ENCODE measurements at places on chromosomes 3 and 15.

GRCh38 chr3:149273096-149273751 is 51.6 kb upstream of the CP start:
- DNase-seq = peak; percentile 64

DNA sequence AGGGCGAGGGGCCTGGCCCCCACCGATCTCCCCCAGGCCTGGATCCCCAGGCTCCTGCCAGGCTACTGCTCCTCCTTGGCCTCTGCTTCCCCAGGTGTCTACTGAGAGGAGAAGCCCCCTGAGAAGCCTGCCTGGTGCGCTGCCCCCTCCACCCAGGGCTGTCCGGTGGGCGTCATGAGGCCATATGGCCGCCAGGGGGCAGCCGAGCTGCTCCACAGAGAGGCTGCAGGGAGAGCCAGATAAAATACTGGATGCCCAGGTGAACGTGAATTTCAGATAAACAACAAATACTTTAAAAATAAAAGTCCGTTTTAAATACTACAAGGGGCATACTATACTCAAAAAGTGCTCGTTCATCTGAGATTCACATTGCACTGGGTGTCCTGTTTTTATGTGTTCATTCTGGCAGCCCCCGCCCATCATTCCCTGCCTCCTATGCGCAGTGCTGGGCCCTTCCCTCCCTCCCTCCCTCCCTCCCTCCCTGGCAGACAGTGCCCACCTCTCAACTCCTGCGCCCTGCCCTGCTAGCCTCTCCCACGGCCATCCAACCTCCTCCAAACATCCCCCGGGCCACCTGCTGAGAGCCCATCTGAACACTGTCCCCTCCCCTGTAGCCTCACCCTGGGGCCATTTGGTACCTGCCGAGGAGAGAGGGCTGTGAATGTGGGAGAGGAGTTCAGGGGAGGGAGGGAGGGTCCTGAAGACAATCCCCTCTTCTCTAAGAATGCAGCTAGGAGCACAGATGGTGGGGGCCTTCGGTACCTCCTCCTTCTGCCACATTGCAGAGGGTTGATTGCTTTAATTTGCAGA is 29.6 kb downstream of the PSTPIP1 start:
- DNase-seq = peak; percentile 90

DNA sequence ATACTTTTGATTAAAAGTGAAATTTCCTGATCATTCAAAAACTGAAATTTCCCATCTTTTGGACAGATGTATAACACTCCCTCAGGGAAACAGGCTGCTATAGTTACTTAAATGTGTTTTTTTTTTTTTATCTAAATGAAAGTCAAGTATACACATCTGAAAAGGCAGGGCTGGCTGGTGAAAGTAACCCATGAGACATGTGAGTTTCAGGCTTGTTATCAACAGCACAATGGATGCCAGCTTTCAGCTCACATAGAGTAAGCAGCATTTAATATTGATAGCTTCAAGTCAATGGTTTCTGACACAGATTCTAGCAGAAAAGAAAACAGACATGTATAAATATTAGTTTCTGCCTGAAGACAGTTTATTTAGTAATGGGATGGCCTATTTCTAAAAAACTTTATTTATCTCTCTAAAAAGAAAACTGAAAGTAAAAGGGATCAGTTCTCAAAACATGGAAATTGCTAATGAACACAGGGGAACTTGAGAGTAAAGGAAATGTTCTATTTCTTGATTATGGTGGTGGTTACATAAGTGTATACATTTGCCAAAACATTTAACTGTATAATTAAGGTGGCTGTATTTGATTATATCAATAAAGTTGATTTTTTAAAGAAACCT is 89.7 kb upstream of the CMC1 start:
- no peak for DNase-seq

DNA sequence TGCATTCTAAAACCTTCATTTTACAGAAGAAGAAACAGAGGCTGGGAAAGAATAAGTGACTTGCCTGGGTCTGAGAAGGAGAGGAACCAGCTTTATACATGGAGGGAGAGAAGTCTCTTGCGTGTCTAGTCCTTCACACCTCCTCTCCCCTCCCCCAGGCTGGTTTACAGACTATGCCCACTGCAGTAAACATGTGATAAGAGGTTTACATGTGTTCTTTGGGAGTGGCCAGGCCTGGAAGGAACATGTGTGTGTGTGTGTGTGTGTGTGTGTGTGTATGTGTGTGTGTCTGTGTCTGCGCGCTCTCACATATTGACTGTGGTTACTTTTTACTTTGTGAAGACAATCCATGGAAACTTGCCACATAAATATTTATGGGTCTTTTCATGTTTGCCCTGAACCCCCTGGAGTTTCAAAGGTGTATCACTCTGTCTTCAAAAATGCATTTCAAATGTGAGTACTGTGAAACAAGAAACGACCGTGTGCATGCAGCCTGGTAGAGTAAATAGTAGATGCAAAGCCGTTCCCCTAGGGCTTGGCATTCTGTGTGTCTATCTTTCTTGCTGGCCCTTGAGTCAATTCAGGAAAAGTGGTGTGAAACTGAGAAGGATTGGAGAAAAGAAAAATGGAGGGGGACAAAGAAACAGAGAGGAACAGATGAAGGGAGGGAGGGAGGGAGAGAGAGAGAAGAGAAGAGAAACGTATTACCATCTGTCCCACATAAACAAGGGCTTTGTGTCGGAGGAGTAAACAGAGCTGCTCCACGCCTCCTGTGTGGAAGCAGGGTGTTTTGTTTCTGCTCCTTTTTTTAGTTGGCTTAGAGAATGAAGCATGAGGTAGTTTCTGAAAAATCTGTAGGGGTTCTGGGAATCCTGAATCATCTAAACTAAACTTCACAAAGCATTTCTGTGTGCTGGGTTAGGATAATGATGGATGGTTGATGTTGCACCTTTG is 51.7 kb downstream of the CLDN11 start:
- no peak for DNase-seq

DNA sequence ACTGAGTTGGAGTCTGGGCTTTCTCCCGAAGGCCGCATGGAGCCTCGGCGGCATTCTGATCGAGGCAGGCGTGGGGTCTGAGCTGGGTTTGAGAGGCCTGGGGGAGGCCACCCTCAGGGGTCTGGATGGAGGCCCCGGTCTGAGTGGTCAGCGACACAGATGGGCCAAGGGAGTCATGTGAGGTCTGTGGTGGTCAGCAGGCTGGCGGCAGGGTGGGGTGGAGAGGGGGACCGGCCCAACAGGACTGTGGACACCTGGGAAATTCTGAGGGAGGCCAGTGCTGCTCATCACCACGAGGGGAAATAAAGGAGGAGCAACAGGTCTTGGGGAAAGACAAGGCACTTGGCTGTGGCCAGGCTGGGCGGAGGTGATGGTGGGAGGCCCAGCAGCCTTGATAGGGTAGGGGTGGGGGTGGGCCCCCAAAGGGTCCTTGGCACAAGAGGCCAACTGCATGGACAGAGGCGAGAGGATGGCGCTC is 16.2 kb downstream of the CTSH start:
- DNase-seq = peak; percentile 30

GRCh38 chr3:185371306-185372074 is 8.6 kb downstream of the MAP3K13 start:
- peak; percentile 32 for DNase-seq

- DNase-seq = no peak
These were observed 1.1 kb upstream of the CEMIP start for GRCh38 chr15:80777826-80778620.

GRCh38 chr3:23612296-23612891 is 193.4 kb upstream of the UBE2E1 start:
- DNase-seq = no peak

GRCh38 chr3:85387913-85388505 is 429.2 kb downstream of the CADM2 start:
- DNase-seq = no peak

DNA sequence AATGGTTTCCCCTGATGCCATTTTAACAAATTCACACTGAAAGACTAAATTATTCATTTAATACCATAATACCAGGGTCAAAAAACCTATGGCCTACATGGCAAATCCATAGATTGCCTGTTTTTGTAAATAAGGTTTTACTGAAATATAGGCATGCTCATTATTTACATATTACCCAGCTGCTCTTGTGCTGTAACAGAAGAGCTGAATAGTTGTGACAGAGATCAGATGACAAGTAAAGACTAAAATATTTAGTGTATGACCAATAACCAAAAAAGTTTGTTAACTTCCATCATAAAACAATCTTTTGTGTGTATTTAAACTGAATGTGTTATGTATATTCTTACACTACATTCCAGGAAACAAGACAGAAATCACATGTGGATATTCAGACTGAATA is 60.2 kb downstream of the DENND4A start:
- DNase-seq = no peak

DNA sequence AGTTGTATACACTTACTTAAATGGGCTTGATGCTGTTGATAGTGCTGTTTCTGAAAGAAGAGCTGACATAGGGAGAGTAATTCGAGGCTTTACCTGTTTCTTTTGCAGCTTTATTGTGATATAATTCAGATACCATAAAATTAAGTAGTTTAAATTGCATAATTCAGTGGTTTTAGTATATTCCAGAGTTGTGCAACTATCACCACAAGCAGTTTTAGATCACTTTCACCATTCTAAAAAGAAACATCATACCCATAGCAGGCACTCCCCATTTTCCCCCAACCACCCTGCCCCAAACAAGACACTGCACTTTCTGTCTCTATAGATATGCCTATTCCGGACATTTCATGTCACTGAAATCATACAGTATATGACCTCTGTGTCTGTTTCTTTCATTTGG is 98.5 kb downstream of the MTHFS start:
- DNase-seq = no peak

DNA sequence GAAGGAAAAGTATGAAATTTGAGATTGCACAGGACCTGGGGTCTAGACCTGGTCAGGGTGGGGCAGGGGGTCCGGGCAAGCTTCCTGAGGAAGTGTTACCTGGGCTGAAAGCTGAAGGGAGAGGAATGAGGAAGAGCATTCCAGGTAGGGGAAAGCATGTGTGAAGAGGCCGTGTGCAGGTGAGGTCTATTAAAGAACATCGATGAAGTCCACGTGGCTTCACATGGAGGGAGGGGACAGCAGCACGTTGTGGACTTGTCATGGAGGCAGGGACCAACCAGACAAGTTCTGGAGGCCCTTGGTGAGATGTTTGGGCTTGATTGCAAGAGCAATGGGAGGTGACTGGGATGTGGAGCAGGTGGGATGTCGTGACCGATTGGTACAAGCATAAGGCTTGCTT is 47.1 kb downstream of the IDH2 start:
- no peak for DNase-seq

GRCh38 chr3:79052054-79052681 is 715.6 kb downstream of the ROBO1 start:
- no peak for DNase-seq

- DNase-seq = no peak
These were observed 498.4 kb downstream of the FHIT start for GRCh38 chr3:60752809-60753208.

GRCh38 chr3:171168551-171168950 is 142.0 kb upstream of the SLC2A2 start:
- no peak for DNase-seq

DNA sequence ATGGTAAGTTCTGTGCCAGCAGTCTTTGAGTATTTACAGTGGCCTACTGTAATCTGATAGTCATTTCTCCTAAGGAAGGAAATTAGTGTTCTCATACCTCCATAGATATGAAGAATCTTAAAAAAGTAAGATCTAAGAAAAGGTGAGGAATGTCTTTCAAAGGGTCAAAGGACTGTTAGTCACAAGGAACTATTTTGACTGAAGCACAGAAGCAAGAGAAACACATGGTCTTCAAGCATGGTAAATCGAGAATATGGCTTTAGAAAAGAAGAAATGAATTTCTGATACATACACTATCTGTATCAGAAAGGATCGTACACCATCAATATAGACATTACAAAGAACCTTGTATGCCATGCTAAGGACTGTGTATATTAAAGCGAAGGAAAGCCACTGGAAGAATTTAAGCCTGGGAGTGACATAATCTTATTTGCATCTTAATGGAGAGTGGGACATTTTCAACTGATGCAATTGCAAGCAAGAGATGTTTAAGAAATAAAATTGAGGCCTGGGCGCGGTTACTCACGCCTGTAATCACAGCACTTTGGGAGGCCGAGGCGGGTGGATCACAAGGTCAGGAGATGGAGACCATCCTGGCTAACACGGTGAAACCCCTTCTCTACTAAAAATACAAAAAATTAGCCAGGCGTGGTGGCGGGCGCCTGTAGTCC is 5.5 kb upstream of the ACAP2 start:
- no peak for DNase-seq

DNA sequence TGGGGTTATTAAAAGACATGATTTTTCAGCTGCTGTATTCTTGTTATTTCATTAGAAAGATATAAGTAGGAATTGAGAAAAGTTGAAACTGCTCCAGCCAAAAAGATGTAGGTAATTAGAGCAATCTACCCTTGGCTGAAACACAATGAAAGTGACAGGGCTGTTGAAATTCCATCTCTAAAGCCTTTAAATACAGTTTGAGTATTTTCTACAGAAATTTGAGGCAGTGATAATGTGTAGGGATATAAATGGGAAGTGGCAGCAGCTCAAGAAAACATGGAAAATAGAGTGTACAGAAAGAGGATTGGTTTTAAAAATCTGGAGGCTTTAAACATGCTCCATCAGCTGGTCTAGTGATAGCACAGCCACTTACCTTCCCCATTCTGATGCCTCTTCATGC is 22.8 kb upstream of the UNC13C start:
- DNase-seq = no peak

GRCh38 chr3:123755085-123755484 is 129.0 kb downstream of the MYLK start:
- DNase-seq = no peak

DNA sequence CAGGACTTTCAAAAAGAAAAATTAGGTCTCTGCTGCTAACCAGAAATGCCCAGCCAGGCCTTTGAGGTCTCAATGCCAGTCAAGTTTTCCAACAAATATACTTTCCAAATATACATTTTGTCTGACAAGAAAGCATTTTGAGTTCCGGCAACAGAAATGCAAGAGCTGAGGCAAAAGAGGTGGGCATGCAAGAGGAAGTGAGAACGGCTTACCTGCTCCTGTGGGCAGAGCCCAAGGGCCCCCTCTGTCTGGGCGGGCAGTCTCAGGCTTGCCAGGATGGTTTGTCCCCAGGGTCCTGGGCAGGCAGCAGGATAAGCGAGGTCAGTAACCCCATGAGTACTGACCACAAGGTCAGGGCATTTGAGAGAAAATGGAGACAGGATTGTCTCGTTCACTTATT is 136.1 kb upstream of the TOPAZ1 start:
- no peak for DNase-seq

GRCh38 chr3:107632576-107632975 is 109.8 kb downstream of the BBX start:
- DNase-seq = no peak

DNA sequence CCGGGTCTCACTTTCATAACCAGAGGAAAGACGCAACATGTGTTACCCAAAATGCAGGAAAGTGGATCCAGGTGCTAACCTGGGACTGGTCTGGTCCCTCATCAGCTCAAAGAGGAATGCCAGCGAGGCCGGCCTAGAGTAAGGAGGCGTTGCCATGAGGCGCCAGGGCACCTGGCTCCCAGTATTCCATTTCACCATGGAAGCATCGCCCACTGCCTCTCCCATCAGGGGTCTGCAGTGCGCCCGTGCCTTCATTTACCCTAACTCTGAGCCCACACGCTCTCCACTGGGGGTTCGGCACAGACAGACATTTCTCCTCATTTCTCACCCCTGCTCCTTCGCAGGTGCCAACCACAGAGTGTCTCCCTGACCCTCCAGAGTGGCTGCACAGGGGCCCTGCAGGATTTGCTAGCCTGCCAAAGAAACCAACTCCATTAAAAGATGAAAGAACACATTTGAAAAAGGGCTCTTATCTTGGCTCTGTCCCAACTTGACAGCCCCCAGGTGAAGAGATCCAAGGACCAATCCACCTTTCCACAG is 61.5 kb downstream of the ABTB1 start:
- DNase-seq = no peak

Measured in D341Med (cell line).